ENCODE measurements at places on chromosomes 16 and 17. TPM values are rescaled to one million over a fixed set of nuclear protein-coding genes. Genes with fewer than 3 reads are reported as not detected.

The TMEM238L gene
- total RNA-seq: not detected

The UTS2R gene
- total RNA-seq: not detected

The HIGD1B gene
- not detected for total RNA-seq

The NPIPB12 gene
- 57.0 TPM for total RNA-seq

Measured in neural crest cell (in vitro differentiated cells).